HepG2 (cell line): ENCODE measurements at places on chromosomes 6 and 20. TPM values are rescaled to one million over a fixed set of nuclear protein-coding genes. Genes with fewer than 3 reads are reported as not detected.

- DNase-seq: no peak
Measured at GRCh38 chr20:57342829-57343228, 8.2 kb upstream of the RAE1 start.

GRCh38 chr20:57867181-57867803 is 157.5 kb upstream of the PMEPA1 start:
- DNase-seq: no peak

Gene NKAIN4
- not detected in 2 replicates for total RNA-seq

Gene MRPS18A
- total RNA-seq: 89.1 and 100 TPM in 2 replicates

- no peak for DNase-seq
Measured at GRCh38 chr6:24743265-24743943, 24.4 kb upstream of the C6orf62 start.

Gene SLC52A3
- total RNA-seq: not detected in 2 replicates

GRCh38 chr6:119466226-119466625 is 116.7 kb upstream of the MAN1A1 start:
- no peak for DNase-seq

DNA sequence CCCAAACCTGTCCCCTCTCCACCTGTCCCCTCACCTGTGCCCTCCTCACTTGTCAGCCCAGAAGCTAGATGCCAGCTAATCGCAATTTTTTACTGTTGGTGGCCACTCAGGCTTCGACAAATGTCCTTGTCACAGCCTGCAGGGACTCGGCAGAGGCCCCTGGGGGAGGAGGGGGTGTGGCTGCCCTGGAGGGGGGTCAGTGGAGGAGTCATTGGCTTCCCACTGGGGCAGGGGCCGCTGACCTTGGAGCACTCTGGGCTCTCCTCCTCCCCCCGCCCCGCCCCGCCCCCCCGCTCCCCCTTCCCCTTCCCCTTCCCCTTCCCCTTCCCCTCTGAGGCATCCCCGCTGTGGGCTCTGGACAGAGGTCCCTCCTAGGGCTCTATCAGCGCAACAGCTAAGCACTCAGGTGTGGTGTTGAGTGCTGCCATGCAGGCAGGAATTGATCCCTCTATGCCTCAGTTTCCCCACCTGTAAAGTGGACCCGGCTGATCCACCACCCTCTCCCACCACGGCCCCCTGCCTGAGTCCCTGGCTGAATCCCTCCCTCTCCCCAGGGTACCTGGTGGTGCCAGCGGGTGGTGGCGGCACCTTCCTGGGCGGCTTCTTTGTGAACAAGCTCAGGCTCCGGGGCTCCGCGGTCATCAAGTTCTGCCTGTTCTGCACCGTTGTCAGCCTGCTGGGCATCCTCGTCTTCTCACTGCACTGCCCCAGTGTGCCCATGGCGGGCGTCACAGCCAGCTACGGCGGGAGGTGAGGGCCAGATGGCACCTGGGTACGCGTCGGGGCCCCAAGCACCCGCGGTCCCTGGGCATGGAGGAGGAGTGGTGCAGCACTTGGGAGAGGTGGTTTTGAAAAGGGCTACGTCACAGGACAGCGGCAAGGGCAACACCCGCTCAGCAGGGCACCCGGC is 23.8 kb downstream of the SLCO4A1 start:
- DNase-seq: no peak

GRCh38 chr20:13173201-13173600 is 47.9 kb upstream of the ISM1 start:
- DNase-seq: no peak

Gene SLC25A27
- total RNA-seq: 0.32 and 0.46 TPM in 2 replicates

GRCh38 chr6:33924681-33925080 is 120.9 kb upstream of the MLN start:
- DNase-seq: no peak

Gene GRIK2
- not detected in 2 replicates for total RNA-seq

Gene SAMD10
- 5.1 and 6.1 TPM in 2 replicates for total RNA-seq

Gene SLC22A23
- total RNA-seq: 14.4 and 17.5 TPM in 2 replicates

- DNase-seq: no peak
Measured at GRCh38 chr20:9374480-9374879, 139.9 kb upstream of the LAMP5 start.

DNA sequence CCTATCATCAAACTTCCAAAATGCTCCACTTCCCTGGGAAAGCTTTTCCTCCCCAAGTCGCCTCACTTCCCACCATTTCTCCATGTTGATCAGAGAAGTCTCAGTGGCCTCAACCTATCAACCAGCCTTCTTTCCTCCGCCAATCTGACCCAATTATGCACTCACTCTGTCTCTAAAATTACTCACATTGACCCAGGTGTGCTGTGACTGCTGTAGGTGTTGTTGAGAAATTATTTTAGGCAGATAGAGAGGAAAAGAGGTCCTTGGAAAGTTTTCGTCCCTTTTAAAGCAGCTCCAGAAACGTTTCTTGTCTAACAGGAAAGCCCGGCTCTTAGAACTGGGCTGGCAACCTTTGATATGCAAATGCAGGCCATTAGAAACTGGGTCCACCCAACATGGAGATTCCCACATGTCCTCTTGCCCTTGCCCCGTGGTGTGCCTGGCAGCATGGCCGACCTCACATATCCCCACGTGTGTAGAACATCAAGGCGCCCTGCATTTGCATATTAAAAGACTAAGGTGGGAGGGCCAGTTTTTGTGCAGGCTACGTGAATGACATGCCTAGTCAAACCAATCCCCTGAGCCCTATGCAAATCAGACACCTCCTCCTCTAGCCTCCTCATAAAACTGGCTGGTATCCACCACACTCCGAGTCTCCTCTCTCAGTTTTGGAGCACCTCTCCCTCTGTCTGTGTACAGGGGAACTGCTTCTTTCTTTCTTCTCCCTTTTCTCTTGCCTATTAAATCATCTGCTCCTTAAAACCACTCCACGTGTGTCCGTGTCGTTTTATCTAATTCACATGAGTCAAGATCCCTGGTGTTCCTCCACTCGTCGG is 12.9 kb downstream of the IPCEF1 start:
- no peak for DNase-seq

- no peak for DNase-seq
Measured at GRCh38 chr6:1778686-1779235, 169.0 kb downstream of the FOXC1 start.

Gene SLC17A1
- total RNA-seq: 0.09 TPM in 1 of 2 replicates, not detected in the other

- DNase-seq: no peak
Measured at GRCh38 chr6:37310966-37311365, 42.8 kb upstream of the RNF8 start.

Gene MOCS1
- total RNA-seq: 10.5 and 11.7 TPM in 2 replicates

GRCh38 chr20:49115564-49115963 is 69.5 kb downstream of the CSE1L start:
- no peak for DNase-seq

GRCh38 chr6:169450097-169450496 is 196.5 kb upstream of the THBS2 start:
- no peak for DNase-seq
